CD4-positive, alpha-beta T cell treated with Interleukin-6 at 100 ng/mL for 8 hours (primary cell): ENCODE measurements at places on chromosomes 6 and 20.

DNA sequence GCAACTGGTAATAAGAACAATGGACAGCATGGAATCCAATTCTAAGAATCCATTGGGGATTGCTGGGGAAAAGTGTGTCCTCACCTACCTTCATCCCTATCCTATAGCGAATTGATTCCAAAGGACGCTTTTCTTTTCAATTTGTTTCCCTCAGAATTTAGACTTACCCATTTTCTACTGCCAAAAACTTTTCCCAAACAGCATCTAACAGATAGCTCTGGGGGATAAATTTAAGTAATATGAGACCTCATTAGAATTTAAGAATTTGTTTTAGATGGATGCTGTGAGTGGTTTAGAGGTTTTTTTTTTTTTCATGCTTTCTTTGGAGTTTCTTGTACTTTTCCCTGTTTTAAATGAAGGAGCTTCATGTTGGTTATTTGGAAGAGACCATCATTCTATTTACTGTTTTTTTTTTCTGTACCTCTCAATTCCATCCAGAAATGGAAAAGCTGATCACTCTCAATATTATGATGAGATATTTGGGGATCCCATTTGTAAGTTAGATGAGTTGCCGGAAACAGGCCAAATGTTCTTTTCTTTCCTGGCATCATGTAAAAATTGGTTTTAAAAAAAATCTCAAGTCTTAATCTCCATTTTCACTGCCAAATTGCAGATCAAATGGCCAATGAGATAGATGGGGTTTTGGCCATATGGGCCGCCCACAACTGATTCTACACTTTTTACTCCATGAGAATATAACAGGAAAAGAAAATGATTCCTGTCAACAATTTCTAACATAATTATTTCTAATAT lies 105.7 kb downstream of the BCAS1 start:
- no peak for DNase-seq

GRCh38 chr6:80022803-80023202 lies 18.4 kb downstream of the TTK start:
- no peak for DNase-seq

DNA sequence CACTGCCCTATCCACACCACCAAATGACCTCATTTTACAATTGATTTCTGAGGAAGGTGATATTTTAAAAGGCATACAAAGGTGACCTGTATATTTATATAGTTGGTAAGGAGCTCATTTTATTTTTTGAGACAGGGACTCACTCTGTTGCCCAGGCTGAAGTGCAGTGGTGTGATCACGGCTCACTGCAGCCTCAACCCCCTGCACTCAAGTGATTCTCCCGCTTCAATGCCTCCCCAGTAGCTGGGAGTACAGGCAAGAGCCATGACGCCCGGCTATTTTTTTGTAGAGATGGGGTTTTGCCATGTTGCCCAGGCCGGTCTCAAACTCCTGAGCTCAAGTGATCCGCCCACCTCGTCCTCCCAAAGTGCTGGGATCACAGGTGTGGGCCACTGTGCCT lies 13.0 kb downstream of the NCOA5 start:
- DNase-seq = no peak

DNA sequence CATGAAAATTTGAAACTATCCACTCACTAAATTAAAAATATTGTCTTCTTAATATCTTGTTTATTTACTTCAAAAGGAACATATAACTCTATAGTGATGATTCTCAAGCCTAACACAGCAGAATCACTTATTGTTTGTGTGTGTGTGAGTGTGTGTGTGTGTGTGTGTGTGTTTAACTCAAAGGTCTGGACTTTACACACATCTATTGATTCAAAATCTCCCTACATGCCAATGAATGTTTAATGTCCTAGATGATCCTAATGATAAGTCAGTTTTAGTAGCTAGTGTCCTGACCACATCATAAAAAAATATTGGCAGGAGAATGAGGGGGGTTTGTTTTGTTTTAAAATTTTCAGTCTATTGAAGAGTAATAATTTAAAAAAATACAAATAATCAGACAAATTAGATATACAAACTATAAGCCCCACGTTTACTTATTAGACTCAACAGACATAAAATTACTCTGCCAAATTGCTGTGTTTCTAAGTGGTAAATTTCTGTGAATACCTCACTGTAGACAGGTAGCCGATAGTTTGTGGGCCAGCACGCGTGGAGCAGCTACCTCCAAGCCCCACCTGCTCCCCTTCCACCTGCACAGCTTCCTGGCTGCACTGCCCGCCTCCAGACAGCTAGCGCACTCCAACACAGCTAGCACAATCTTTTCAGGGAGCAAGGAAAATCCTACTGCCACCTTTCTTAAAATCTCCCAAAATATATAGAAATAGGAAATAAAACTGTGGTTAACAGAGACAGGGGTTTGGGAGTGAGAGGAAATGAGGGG lies 349.6 kb downstream of the PKHD1 start:
- no peak for DNase-seq

GRCh38 chr6:129446272-129447197 lies 263.4 kb downstream of the ARHGAP18 start:
- peak; percentile 3 for DNase-seq

DNA sequence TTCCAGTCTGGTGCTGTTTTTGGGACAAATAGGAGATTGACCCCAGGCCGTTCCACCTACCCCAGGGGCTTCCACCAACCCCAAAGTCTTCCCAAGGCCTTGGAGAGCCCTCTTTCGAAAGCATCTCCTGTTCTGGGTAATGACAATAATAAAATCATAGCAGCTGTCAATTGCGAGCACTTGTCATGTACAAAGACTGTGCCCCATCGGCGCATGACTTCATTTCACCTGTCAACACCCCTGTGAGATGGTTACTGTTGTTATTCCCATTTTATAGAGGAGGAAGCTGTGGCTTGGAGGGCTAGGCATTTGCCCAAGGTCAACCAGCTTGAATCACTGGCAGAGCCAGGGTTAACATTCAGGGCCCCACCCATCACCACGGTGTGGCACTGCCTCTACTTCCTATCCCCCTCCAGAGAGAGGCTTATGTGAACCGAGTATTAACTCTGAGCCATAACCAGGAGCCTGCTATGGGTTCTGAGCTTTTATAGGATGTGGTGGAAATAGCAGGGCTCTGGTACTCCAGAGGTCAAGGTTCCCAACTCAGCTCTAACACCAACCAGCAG lies 51.2 kb downstream of the HNF4A start:
- no peak for DNase-seq

DNA sequence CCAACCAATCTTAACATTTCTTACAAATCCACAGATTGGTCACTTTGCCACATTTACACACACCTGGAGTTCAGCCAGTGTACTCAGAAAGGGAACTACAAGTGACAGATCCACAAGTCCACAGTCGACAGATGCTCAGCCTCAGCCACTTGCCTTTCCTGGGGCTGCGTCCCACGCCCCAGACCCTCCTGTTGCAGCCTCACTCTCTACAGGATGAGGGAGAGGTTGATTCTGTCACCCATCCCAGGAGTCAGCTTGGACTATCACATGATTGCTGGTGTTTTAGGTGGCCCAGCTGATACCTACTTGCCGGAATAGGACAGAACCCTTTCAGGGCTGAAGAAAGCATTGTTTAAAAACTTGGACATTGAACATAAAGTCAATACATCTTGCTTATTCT lies 108.8 kb downstream of the FAM120B start:
- DNase-seq = no peak

- DNase-seq = no peak
Measured at GRCh38 chr6:139977887-139978332, 603.5 kb upstream of the CITED2 start.

DNA sequence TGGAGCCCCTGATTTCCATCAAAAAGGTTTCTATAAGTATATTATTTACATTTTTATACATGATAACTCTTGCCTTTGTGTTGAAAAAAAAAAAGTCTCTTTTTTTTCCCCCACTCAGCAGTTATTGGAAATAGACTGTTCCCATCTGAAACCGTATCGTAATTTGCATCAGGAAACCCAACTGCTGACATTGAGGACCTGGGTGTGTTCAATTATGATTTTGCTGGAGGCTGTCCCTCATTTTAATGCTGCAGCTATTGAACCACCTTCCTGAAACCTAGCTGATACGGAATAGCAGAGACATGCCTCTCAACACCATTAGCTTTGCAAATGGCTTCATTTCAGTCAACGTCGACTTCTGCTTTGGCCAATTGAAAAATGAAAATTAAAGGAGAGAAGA lies 98.9 kb downstream of the ZNF217 start:
- DNase-seq = no peak

- no peak for DNase-seq
Measured at GRCh38 chr20:45410887-45411286, 2.8 kb downstream of the DBNDD2 start.

DNA sequence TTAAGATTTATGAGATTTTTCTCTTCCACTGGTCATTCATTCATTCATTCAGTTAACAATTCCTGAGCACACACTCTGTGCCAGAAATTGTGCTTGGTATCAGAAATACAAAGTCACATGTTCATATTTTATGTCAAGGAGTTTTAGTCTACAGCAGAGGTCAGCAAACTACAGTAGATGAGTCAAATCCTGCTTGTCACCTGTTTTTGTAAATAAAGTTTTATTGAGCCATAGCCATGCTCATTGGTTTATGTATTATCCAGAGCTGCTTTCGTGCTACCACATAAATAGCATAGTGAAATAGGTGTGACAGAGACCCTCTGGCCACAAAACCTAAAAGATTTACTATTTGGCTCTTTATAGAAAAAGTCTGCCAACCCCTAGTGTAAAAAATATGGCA lies 46.8 kb downstream of the THEMIS start:
- DNase-seq = no peak

- no peak for DNase-seq
Measured at GRCh38 chr20:35006009-35006408, 50.3 kb downstream of the MYH7B start.

GRCh38 chr6:99901596-99902384 lies 92.2 kb downstream of the MCHR2 start:
- no peak for DNase-seq

- DNase-seq = no peak
Measured at GRCh38 chr6:112044856-112045255, 9.0 kb upstream of the CCN6 start.

GRCh38 chr20:43700627-43701026 lies 26.2 kb downstream of the GTSF1L start:
- DNase-seq = no peak

DNA sequence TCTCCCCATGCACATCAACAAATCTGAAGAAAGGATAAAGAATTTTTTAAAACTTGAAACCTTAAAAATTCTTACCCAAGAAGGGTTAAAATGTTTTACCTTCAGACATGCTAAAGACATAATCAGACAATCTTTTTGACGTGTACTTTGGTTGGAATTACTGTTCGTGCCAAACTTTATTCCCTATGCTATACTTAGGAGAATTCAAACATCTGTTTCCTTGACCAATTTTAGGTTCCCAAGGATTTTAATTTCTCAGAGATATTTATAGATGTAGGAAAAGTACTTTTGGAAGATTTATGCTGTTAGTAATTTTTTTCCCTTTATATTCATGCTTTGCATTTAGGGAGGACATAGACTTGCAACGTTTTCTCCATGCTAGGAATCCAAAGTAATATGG lies 108.4 kb downstream of the AFG1L start:
- no peak for DNase-seq

DNA sequence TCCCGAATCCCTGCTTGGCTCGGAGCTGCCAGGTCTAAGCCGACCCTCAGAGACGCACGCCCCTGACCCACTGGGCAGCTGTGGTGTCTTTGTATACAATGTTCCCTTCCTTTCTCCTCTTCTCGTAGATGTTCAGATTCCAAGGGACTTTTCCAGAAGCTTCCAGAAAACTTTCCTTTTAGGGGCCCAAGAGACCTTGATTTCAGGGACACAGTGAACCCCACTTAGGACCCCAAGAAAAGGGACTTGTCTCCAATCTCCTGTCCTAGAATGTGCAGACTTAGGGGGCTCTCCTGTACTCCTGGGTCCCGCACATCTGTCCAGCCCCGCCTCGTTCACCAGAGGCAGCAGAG lies 103.5 kb downstream of the EDN3 start:
- DNase-seq = no peak

DNA sequence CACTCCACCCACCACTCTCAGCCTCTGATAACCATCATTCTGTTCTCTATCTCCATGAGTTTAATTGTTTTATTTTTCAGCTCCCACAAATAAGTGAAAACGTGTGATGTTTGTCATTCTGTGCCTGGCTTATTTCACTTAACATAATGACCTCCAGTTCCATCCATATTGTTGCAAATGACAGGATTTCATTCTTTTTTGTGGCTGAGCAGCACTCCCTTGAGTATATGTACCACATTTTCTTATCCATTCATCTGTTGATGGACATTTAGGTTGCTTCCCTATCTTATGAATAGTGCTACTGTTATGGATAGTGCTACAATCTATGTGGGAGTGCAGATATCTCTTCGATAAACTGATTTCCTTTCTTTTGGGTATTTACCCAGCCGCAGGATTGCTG lies 103.3 kb upstream of the PDE7B start:
- no peak for DNase-seq

DNA sequence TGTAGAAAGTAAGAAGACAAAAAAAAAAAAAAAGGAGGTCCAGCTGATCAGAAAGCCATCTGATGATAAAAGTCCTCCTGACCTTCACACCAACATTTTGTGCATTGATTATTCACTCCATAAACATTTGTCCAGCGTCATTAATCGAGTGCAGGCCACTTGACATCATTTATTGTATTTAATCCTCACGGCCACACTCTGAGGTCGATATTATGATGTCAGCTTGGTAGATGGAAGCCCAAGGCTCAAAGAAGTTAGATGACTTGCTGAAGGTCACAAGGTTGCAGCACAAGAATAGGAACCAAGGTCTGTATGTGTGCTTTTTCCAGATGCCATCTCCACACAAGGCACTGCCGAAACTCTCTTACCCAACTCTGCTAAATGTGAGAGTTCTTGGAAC lies 328.4 kb downstream of the KIF16B start:
- no peak for DNase-seq

DNA sequence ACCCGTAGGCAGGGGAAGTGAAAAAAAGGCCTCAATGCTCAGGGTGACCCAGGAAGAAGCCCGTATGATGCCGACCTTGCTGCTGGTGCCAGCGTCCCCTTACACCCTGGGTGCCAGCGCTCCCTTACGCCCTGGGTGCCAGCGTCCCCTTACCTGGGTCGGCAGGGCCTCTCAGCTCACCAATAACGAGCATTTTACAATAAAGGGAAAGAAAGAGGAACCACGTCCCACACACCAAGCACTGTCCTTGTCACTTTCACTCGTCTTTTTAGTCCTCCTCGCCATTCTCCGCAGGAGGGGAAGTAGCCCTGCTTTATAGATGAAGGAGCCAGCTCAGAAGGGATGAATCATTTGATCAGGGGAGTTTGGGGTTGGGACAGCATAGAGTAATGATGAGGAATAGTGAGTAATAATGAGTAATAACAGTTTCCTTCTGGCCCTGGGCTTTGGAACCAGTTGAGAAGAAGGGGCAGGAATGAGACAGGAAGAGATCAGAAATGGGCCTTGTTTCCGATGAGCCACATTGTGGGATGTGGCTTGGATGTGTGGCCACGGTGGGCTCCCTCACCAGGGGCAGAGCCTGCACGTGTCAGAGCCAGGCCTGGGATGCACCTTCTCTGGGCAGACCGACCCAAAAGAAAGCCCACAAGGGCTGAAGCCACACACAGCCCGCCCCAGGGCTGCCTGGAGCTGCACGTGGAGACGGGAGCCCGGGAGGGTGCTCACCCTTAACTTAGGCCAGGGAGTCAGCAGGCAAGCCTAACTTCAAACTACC lies 75.7 kb downstream of the SYNJ2 start:
- no peak for DNase-seq
